ENCODE measurements at places on chromosomes 5 and 9. TPM values are rescaled to one million over a fixed set of nuclear protein-coding genes. Genes with fewer than 3 reads are reported as not detected.
A peak's percentile ranks its signal among the peaks of the same experiment; 100 is the strongest.

Gene TAF11L5
- not detected for total RNA-seq

GRCh38 chr5:39121315-39121714 lies 47.1 kb upstream of the RICTOR start:
- DNase-seq, result no peak

DNA sequence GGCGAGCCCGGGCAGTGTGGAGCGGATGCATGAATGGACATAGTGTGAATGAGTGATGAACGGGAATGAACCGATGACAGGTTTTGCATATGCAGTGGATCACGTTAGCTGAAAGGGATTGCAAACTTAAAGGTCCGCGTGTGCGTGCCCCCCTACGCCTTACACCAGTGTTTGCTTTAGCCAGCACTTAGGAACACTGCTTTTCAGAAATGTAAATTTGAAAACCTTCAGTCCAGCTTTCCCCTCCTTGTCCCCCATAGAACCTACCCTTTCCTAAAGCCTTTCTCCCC lies 692 bp downstream of the PSAT1 start:
- no peak for DNase-seq

Gene MGAT4B
- total RNA-seq, result 246 TPM

Gene ACTBL2
- total RNA-seq, result 5.6 TPM

GRCh38 chr5:32506201-32506661 lies 61.7 kb upstream of the ZFR start:
- DNase-seq, result no peak

DNA sequence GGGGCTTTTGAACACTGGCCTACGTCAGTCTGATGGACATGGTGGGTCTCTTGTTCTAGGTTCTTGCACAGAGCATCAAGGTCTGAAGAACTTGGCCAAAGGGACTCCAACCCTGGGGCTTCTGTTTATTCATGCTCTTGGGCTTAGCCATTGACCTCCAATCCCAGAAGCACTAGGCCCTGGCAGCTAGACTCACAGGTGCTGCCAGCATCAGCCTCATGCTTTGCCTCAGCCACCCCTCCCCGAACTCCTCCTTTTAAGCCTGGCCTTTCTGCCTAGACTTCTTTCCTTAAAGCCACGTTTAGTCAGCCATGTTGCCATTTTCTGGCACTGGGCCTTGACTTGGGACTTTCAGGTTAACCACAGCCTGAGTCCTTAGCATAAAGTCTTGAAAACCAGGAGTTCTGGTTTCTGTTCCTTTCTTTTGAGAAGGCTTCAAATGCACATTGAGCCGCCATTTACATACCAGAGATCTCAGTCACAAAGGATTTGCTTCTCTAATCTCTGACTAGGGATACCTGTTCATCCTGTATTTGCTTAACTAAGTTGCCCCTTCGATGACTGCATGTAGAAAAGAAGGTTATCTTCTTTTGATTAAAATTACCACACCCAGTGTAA lies 54.7 kb downstream of the ANGPTL2 start:
- peak; percentile 51 for DNase-seq

DNA sequence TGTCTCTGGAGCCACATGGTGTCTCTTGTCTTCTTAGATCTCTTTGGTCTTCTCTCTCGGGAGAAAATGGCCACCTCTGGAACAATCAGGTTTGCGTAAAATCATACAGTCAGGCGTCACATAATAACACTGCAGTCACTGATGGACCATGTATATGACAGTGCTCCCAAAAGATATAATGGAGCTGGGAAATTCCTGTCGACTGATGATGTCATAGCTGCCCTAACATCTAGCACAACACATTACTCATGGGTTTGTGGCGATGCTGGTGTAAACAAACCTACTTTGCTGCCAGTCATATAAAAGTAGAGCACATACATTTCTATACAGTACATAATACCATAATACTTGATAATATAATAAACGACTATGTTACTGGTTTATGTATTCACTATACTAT lies 30.1 kb upstream of the RAI14 start:
- DNase-seq, result peak; percentile 75

Gene CACNA1B
- not detected for total RNA-seq

- DNase-seq, result no peak
These were observed 58.8 kb upstream of the MINAR2 start for GRCh38 chr5:129689045-129689444.

- DNase-seq, result peak; percentile 82
These were observed 253.6 kb downstream of the MAST4 start for GRCh38 chr5:66849803-66850202.

GRCh38 chr9:129761901-129762369 lies 9.1 kb upstream of the PTGES start:
- DNase-seq, result peak; percentile 79

DNA sequence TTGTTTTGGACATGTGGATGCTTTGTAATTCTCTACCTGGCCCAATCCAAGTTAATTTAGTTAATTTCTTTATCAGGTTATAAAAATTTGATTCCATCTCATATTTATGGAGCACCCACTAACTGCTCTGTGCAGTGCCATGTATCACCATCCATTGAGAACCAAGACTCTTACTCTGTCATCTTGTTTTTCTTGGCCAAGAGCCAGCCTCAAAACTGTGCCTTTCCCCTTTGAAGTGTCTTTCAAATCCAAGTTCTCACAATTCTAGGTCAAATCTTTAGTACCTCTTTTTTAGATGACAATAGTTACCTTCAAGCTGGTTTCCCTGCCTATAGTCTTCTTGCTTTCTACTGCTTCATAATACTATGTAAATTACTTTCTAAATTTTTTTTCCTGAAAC lies 3.2 kb downstream of the COMMD10 start:
- no peak for DNase-seq

GRCh38 chr5:4704951-4705350 lies 435.2 kb upstream of the ADAMTS16 start:
- peak; percentile 64 for DNase-seq

Gene LHX3
- not detected for total RNA-seq

DNA sequence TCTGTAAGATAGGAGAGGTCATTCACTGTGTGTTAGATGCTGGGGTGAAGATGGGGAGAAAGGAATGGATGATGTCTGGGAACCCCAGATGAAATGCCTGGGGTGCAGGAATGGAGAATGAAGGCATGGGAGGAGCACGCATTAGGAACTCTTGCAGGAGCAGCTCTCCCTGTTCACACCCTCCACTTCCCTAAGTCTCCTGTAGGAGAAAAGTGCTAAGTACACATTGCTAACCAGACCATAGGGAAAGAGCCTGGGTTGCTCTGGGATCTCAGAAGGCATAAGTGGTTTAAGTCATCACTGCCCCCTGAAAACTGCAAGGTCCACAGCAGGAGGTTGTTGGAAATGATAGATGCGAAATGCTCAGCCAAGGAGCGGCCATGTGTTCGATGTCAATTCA lies 163.1 kb downstream of the SEC61B start:
- DNase-seq, result no peak

GRCh38 chr9:15157381-15157780 lies 149.6 kb downstream of the TTC39B start:
- no peak for DNase-seq

Gene SPACA9
- total RNA-seq, result 6.5 TPM

GRCh38 chr5:122462486-122462885 lies 150.4 kb downstream of the SNCAIP start:
- no peak for DNase-seq

Gene ZNF474
- 0.17 TPM for total RNA-seq
